Inflammatory macrophage (primary cell): ENCODE measurements at places on chromosomes 3 and 15.
A peak's percentile ranks its signal among the peaks of the same experiment; 100 is the strongest.

GRCh38 chr3:146154995-146155394, 6.0 kb downstream of the PLOD2 start:
- no peak for DNase-seq

DNA sequence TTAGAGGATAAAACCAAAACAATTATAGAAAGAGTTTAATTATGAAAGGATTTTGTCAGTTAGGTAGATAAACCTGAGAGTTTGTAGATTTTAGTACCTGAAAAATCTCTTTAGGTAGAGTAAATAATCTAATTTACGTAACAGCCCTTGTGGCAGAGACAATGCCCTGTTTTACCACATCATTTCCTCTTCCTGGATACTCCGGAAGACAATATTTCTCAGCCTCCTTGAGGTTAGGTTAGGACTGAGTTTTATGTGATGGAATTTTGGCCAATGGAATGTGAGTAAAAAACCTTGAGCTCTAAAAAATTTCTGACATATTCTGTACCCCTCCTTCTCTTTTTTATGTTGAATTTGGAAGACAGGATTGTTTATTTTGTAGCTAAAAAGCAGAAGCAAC, 50.7 kb upstream of the TPRG1 start:
- DNase-seq = no peak

GRCh38 chr3:47259114-47259513, 23.5 kb downstream of the KIF9 start:
- no peak for DNase-seq

GRCh38 chr3:148992635-148993255, 1.4 kb downstream of the GYG1 start:
- no peak for DNase-seq

DNA sequence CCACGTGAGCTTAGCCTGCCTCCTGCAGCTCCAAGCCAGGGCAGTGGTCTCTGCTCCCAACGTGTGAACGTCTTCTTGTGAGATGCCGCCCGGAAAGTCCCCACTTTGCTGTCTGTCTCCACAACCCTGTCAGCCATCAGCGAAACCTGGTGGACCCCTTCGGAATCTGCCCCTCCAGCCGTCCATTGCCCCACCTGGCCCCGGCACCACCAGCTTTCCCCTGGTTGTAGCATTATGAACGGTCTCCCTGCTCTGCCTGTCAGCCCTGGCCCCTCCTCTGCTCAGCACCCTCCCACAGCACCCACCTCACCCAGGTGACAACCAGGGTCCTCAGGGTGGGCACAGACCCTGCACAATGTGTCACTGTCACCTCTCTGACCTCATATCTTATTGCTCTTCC, 71.1 kb downstream of the HMCES start:
- no peak for DNase-seq

GRCh38 chr15:32888221-32888761, 170.5 kb downstream of the GREM1 start:
- no peak for DNase-seq

DNA sequence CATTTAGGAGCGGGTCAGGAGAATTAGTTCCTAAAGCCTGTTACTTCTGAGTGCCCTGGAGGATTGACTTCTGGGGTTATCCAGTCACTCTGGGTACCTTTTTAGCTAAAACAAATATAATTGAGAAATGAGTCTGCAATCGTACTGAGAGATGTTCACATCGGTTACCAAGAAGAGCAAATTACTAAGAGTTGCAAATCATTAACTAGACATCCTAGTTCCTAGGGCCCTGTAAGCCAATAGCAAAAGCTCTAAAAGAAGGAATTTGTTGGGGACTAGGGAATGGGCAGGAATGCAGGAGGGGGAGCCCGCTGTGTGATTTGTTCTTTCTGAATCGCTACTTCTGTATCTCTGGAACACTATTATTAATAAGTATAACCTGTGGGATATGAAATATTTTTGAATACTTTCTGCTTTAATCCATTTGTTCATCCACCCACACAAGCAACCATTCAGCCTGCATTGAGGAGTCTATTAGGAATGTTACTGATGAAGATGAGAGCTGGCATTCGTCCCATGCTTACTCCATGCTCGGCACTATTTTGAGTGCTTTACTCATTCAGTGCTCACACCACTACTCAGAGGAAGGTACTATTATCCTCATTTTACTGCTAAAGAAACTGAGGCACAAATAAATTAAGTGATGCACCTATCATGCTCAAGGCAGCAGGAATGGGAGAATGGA, 31.5 kb upstream of the KY start:
- no peak for DNase-seq

- DNase-seq = no peak
Observed at GRCh38 chr15:55990516-55990915, 2.9 kb downstream of the NEDD4 start.

DNA sequence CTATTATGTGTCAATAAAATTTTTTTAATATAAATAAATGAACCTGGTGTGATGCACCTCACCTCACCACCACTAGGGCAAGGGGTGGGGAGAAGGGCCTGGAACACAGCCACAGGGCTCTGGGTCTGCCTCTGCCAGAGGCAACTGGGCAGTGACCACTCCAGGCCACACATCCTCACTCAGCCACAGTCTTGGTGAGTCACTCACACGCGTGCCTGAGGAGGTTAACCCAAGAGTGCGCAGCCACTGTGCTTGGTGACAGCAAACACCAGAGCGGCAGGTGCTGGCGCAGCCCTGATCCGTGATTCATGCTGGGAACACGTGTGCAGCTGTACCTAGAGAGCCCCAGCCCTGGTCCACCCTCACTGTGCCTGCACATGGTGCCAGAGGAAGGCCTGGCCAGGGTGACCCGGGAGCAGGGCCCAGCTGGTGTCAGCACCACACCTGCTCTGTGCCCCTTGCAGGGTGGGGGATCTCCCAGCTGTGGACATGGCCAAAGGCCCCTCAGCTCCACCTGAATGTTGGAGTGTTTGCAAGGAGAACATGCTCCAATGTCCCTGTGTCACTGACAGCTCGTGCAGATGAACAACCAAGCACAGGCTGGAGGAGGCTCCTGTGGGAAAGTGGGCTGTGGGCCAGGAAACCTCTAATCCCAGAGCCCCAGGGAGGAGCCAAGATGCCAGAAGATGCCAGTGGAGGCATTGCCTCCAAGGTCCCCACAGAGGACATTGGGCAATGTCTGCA, 2.1 kb downstream of the SLC41A3 start:
- DNase-seq = no peak

DNA sequence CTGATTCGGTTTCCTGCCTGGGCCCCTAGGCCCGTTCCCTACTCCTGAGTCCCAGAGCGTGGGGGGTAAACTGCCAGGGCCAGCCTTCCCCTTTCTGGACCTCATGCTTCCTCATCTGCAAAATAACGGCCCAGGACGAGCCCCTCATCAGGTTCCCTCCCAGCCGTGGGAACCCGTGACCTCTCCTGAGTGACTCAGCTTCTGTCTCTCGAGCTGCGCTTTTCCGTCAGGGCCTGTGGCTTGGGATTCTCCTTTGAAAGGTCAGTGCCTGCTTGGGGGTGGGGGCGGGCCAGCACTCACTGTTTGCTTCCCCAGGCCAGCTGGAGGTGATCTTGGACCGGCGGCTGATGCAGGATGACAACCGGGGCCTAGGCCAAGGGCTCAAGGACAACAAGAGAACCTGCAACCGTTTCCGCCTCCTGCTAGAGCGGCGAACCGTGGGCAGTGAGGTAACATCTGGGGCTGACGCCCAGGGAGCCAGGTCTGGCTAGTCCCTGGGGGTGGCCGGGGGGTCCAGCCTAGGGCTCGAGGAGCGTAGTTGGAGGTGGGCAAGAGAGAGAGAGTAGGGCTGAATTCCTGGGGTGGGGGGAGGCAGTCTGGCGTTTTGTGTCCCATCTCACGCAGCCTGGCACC, 12.8 kb downstream of the MAN2A2 start:
- peak; percentile 98 for DNase-seq

GRCh38 chr3:108208831-108209230, 13.4 kb downstream of the IFT57 start:
- DNase-seq = no peak

- DNase-seq = no peak
Observed at GRCh38 chr3:28867836-28868235, 413.0 kb upstream of the RBMS3 start.

GRCh38 chr3:30131191-30131590, 475.2 kb upstream of the TGFBR2 start:
- no peak for DNase-seq

- DNase-seq = no peak
Observed at GRCh38 chr3:81793410-81793809, 32.0 kb upstream of the GBE1 start.

DNA sequence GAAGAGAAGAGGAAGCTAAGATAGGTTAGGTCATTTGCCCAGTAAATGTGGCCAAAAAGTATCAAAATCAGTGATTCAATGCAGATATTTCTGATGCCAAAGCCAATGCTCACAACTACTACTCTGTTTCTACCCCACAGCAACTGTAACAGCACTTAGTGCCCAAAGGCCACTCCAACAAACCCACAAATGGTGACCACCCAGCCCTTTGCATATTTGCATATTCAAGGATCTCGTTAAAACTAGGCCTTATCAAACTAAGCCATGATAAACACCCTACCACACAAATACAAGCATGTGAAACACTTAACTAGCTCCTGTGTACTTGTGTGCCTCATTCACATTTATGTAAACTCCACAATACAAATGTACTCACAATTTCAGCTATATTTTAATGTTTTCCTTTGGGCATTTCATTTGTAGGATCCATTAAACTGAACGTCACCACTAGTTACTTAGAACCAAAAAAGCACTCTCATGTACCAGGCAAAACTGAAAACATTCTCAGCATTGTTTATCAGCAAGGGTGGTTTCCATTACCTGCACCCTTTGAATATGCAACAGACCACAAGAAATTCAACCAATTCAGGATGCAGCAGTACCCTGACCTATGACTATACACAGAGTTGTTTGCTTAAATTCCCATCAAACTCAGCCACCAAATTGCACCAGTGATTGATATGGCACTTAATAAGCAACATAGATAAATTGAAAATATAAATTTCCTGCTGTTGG, 111.2 kb upstream of the STT3B start:
- DNase-seq = no peak

DNA sequence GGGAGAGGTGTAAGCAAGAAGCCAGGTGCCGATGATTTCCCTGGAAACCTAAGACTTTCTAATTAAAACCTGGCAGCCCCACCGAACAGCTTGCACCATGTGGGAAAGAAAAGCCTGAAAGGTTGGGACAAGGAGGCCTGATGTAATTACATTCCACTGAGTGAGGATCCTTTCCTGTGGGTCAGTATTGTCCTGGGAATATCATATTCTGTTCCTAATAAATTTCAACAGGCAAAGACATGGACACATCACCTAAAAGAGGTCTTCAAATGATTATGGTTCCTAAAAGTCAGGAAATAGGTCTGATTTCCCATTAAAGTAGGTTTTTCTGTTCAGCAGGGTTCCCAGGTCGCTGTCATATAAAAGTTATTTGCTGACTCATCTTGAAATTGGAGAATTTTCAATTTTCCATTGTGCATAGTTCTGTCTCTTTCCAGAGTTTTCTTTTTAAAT, 58.5 kb downstream of the DUT start:
- no peak for DNase-seq

DNA sequence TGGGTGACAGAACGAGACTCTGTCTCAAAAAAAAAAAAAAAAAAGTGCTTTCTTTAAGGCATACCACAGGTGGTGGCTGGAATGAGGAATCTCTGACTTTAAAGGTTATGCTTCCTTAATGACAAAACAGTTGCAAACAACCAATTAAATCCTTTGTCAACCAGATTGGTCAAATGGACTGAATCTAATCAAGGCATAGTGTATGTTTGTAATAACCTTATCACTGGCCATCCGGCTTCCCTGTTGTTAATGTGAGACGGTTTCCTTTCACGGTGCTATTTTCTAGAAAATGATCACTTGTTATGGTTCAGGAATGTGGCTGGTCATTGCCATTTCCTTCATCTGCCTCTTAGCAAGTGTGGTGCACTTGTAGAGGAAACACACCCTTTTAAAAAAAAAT, 75.9 kb downstream of the FLNB start:
- no peak for DNase-seq

DNA sequence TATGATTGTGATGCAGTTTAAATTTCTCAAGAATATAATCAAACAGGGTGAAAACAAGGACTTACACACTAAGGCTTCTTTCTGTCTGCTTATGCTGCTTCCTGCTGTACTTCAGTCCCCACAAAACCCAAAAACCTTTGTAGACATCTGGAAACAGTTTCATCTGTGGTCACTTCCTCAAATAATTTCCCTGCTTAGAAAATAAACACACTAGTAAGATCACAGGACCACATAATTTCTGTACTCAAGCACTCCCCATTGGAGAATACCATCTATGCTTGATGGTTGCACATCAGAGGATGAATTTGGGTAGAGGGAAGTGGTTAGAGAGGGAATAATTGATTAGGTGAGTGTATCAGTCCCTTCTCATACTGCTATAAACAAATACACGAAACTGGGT, 266.2 kb downstream of the LSAMP start:
- DNase-seq = no peak

- peak; percentile 70 for DNase-seq
Observed at GRCh38 chr15:73564255-73564654, 68.9 kb downstream of the NPTN start.

GRCh38 chr3:106071306-106071705, 202.5 kb upstream of the CBLB start:
- no peak for DNase-seq

GRCh38 chr3:126053513-126053912, 30.4 kb downstream of the SLC41A3 start:
- no peak for DNase-seq

DNA sequence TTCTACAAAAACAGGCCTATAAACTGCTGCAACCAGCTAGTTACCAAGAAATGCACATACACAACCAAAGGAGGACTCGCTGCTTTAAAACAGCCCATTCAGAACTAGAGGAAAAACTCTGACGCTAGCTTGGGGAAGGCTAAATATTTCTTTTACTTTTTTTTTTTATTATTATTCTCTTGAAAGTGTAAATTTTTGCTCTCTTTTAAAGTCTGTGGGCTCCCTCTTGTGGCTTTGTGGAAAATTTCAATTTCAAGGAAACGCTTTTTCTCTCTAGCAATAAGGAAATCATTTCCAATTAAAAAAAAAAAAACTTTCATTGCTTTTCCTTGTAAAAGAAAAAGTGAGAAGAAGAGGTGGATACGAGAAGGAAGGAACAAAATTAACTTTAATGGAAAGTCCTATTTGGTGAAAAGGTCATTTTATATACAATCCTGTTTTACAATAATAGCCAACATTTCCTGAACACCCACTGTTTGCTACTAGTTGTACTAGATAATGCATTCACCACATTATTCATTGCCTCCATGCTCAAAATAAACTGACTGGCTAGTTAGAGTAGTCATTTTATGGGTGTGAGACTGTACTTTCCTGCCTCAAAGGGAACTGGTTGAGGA, 51.2 kb upstream of the SAMMSON start:
- DNase-seq = peak; percentile 38

DNA sequence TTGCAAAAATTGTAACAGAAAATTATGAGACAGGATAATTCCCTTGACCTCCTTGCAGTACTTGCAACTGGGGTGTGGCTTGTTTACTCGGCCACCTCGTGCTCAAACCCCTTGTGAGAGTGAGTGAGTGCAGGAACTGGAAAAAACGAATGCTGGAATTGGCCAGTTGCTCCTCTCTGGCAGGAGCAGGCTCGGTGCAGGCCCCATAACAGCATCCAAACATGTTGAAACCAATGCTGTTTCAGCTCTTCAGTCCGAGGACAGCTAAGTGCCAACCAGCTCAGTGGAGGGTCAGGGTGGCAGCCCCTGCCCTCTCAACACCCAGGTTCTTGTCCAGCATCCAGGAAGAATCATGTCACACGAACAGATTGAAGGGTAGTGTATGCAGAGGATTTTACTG, 36.9 kb downstream of the METTL6 start:
- no peak for DNase-seq
